ENCODE measurements at places on chromosomes 3 and 15.

DNA sequence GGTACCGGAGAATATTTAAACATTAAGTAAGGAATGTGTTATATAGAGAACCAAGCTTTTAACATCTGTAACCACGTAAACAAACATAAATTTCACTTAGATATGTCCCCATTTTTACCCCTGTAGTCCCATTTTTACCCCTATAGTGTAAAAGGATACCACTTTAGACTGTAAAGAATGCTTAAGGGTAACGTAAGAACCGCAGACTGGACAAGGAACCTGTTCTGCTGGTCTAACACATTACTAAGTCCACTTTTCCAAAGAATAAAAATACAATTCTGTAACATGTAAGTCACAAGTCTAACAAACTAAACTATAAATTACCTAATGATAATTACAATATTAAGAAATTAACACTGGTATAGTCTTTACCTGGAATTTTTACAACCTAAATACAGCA, 2.9 kb downstream of the SLC12A6 start:
- no peak for DNase-seq

DNA sequence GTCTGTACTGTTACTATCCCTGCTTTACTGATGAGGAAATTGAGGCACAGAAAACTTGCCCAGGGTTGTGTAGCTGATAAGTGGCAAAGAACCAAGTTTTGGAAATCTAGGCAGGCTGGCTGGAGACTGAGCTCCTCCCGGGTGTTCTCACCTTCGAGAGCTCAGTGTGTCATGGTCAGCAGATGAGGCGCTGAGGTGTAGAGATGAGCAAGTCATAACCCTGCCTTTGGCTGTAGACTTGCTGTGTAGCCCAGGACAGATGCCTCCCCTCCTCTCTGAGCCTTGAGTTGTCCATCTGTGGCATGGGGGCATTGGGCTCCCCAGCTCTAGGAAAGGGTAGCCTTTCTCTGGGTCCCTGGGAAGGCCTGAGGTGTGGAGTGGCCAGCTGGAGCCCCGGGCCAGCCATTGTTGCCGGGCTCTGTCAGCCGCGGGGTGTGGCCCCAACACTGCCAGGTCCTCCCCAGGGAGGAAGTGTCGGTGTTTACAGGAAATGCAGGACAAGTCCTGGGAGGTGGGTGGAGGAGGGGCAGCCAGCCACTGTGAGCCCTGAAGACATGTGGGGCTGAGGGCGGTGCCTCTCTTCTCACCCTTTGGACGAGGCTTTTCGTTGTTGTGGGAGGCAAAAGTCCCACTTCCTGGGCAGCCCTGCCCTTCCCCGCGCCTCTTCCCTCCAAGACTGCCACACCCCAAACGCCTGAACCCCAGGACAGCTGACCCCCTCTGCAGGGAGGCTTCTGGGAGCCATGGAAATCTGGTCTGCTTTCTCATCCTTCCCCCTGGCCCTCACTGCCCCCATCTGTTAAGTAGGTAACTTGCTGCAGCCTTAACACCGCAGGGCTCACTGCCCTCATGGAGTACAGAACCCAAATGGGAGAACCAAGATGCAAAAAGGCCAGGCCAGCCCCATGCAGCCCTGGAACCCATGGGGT, 29.1 kb downstream of the FGD5 start:
- DNase-seq, result no peak

GRCh38 chr3:146967783-146968182, 362.6 kb upstream of the PLSCR5 start:
- no peak for DNase-seq

GRCh38 chr3:31620656-31621055, 87.9 kb downstream of the STT3B start:
- no peak for DNase-seq

- no peak for DNase-seq
These were observed 26.5 kb upstream of the P2RY12 start for GRCh38 chr3:151410891-151411559.

GRCh38 chr15:72057548-72058091, 60.3 kb downstream of the MYO9A start:
- DNase-seq, result no peak

GRCh38 chr3:134857356-134857755, 62.3 kb downstream of the EPHB1 start:
- DNase-seq, result no peak

GRCh38 chr3:195033531-195034091, 237.3 kb downstream of the XXYLT1 start:
- DNase-seq, result no peak

GRCh38 chr3:186922790-186923189, 7.5 kb upstream of the ST6GAL1 start:
- DNase-seq, result no peak

Data from naive thymus-derived CD8-positive, alpha-beta T cell (primary cell).